ENCODE measurements at places on chromosomes 11 and 22. TPM values are rescaled to one million over a fixed set of nuclear protein-coding genes. Genes with fewer than 3 reads are reported as not detected.

OR2AG1 gene
- not detected for total RNA-seq

SCO2 gene
- total RNA-seq: 1.2 TPM

LARGE2 gene
- total RNA-seq: not detected

OR52H1 gene
- total RNA-seq: 0.38 TPM
